Right ventricle myocardium superior (tissue), 1 donor: ENCODE measurements at places on chromosomes 16 and 17. TPM values are rescaled to one million over a fixed set of nuclear protein-coding genes. Genes with fewer than 3 reads are reported as not detected.

GRCh38 chr16:1333149-1333812 is at the start of gene BAIAP3:
Gene BAIAP3 (plus strand): TSS chr16:1333645. CDS start chr16:1338550, 4,905 bp downstream.
- peak; percentile 63 for DNase-seq

DYNLRB2 gene
- 1.1 TPM for total RNA-seq

NTN1 gene
- total RNA-seq, result 19.4 TPM

- peak; percentile 50 for DNase-seq
Observed at GRCh38 chr17:58046239-58047094, 36.8 kb upstream of the DYNLL2 start.

DNA sequence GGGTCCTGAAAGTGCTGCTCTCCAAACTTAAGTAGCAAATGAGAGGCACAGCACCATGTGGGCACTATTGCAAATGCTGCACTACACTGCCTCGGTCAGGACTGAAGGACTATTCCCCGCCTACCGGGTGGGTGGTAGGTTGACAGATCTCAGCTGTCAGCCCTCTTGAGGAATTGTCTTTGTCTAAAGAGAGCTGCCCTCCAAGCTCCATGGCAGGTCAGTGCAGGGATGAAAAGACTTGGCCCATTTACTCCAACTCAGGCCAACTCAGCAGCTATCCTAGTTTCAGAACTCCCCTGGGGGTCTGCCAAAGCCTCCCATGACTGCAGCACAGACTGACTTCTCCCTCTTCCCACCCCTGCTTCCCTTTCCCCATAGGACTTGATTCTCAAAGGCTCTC is 3.4 kb upstream of the PDZD9 start:
- no peak for DNase-seq

DNA sequence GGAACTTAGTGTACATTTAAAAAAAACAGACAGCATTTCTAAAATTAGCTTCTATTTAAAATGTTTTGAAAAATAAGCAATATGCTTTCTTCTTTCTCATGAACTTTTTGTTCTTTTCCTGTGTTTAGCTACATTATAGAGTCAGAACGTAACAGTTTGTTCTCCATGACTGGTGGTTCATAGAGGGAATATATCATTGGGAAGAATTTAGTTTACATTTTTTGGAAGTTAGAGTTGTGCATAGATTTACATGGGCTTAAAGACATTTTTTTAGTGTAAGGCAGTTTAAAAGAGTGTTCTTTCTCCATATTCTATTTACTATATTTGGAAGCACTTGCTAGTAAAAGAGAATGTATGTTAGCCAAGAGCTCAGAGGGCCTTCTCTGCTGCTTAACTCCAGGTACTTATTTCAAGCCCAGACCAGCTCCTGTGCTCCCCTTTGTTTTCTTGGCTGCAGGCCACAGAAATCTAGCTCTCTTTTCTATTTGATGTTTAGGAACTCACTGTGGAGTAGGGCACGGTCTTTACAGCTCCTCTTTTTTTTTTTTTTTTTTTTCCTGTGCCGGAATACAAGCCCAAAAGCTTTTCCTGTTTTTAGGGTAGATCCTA is 20.2 kb downstream of the AP2B1 start:
- DNase-seq, result no peak

- DNase-seq, result no peak
Observed at GRCh38 chr16:56436258-56436657, 10.9 kb upstream of the AMFR start.

PKD1 gene
- 82.8 TPM for total RNA-seq

- no peak for DNase-seq
Observed at GRCh38 chr17:77425791-77426641, 285.2 kb downstream of the SEC14L1 start.

DNA sequence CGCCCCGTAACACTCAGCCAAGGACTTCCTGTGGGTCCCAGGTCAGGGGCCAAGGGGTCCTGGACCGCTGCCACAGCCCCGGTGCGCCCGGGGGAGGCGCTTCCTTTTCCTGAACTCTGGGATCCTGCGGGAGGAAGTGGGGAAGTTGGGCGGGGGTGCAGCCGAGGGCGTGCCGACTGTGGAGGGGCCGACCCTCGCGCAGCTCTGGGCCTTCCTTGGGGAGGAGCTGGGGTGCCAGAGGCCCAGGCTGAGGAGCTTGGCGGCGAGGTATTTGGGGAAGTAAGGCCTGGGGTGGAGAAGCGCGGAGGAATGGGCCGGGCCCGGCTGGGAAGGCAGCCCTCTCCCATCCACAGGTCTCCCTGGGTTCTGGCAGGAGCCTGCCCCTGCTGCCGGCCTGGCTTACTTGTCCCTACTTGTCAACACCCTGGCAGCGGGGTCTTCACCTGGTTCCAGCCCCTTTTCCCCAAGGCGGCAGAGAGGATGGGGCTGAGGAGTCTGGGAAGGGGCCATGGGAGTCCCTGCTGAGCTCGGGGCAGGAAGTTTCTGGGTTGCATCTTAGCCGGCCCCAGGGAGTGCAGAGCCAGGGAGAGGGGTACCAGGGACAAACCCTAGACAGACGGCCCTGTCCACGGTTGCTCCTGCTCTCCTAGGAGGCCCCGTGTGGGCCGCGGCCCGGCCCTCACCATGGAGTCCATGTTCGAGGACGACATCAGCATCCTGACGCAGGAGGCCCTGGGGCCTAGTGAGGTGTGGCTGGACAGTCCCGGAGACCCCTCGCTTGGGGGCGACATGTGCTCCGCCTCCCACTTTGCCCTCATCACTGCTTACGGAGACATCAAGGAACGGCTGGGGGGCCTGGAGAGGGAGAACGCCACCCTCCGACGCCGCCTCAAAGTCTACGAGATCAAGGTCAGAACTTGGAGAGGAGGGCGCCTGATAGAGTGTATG is 1.7 kb downstream of the TBKBP1 start:
- DNase-seq, result peak; percentile 86

CHST4 gene
- not detected for total RNA-seq

GRCh38 chr16:21590796-21591195 is 8.6 kb upstream of the METTL9 start:
- no peak for DNase-seq

- DNase-seq, result no peak
Observed at GRCh38 chr17:13749166-13749890, 147.6 kb upstream of the HS3ST3A1 start.

- no peak for DNase-seq
Observed at GRCh38 chr16:12435018-12435417, 368.7 kb downstream of the CPPED1 start.

DNA sequence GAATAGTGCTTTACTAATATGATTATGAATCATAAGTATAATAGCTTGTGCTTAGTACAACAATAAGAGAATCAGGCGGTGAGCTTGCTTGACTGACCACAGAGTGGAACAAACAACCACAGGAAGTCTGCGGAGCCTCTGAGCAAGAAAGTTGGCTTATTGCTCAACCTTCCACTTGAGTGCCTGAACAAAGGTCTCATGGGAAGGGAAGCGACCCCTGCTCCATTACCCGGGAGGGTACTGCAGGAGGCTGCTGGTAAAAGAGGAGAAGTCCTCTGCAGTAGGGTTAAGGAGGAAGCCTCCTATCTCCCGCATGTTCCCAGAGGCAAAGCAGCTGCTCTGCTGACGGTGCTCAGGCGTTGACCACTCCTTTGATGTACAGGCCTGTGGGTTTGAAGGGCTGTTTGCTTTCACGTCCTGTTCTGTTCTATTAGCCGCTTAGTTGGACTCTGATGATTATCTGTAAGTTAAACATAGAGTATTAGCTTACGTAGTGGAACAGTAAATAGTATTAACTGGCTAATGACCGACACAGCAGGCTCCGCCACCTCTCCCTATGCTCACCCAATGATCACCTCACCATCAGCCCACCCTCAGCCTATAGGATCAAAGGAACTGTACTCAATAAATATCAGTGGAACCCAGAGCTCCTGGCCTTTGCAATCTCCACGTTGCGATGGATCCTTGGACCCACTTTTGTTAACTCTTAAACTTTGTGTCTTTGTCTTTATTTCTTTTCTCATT is 17.5 kb downstream of the ALOX15B start:
- peak; percentile 58 for DNase-seq

CMTM1 gene
- total RNA-seq, result 1.3 TPM

SKAP1 gene
- total RNA-seq, result 0.70 TPM

DNA sequence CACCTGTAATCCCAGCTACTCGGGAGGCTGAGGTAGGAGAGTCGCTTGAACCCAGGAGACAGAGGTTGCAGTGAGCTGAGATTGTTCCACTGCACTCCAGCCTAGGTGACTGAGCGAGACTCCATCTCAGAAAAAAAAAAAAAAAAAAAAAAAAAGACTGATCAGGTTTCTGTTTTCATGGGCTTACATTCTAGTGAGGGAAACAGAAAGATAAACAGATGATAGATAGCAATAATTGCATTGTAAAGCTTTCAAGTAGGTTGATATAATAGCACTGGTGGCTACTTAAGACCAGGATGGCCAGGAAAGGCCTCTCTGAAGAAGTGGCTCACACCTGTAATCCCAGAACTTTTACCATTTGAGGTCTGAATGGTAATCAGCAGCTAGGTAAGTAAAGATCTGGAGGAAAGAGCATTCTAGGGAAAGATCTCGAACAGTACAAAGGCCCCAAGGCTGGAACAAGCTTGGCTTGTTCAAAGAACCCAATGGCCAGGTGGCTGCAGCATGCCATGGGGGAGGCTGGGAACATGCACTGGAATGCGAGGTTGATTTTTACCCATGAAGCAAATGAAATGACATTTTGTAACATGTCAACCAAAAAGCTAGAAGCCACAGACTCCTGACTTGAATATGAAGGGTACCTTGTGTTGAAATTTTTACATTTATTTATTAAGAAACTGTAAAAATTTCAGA is 108.3 kb upstream of the DHX40 start:
- no peak for DNase-seq

- no peak for DNase-seq
Observed at GRCh38 chr17:8384801-8385378, 1.9 kb upstream of the RPL26 start.
